Heart right ventricle (tissue), 16 donors: ENCODE measurements at places on chromosomes 7 and 10. TPM values are rescaled to one million over a fixed set of nuclear protein-coding genes. Genes with fewer than 3 reads are reported as not detected.

DNA sequence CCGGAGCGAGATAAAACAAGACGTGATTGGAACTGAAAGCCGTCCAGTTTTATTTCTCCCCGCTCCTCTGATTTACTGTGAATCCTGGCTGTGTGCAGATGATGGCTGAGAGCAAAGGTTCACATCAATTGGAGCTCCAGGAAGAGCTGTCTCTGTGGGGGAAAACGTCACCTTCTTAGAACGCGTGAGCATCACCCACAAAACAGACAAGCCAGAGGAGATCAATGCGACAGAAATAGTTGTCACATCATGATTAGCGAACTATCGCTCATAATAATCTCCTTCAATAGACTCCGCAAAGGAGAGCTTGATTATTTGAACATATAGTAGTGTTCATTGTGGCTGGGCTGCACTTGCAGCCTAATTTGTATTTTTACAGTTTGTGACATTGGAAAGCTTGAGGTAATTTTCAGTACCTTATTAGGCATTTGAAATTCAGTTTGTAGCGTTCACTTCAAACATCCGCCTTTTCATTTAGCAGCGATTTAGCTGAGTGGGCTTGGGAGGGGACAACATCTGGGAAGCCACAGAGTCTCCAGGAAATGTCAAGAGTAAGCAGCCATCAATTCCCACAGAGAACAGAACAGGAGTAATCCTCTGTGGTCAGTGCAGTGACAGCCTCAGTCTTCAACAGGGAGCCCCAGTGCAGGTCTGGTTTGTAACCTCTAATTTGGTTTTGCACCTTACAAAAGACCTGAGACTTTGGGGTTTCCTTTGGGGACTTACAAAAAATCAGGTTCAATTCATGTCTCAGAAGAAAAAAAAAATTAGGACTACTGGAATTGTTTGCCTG is 276.8 kb upstream of the PFKP start:
- no peak for DNase-seq

GRCh38 chr7:15620491-15621185 is 58.8 kb upstream of the AGMO start:
- DNase-seq, result no peak

DNA sequence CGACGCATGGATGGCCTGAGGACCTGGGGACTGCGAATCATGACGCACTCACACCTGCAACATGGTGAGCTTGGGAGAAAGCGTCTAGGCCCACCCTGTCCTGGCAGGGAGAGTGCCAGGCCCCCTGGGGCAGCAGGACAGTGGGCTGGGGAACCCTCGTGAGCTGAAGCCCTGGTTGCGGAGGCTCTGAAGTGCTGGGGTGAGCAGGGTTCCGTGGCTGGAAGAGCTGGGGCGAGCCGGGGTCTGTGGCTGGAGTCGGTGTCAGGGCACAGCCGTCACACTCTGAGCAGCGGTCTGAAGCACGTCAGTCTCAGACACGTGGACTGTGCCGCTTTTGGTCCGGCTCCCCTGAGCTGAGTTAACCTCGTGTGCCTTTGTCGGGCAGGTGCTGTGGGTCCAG is 4.7 kb downstream of the SUN1 start:
- DNase-seq, result no peak

DNA sequence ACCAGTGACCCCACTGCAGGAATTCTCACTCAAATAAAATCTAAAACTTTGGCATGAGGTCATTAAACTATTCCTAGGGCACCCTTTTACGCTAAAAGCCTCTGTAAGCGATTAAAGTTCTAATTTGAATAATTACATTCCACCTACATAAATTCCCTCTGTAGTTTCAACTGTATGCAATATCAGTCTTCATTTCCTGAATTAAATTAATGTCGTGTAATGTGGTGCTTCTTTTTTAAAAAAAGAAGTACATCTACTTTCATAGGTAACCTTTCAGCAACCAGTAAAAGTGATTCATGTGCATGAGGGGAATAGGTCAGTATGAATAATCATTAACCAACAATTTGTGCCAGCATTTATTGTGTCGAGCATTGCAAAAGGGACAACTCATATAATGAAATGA is 44.7 kb downstream of the IMMP2L start:
- DNase-seq, result no peak

- no peak for DNase-seq
Measured at GRCh38 chr7:77413128-77413527, 3.0 kb downstream of the GSAP start.

DNA sequence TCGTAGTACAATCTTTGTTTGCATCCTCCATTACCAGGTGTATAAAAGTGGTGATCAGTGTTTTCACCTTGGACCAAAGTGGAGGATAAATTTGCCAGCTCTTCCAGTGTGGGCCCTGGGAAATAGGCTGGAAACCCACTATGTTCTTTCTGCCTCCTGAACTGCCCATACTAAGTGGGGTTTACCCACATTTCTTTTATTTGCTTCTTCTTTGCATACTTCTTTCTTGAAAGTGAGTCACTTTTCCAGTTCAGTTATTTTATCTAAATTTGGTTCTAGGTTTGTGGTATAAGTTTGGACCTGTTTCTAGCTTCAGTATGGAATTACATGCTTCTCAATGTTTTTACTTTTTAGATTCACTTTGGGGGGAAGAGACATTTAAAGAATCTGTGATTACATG is 126.2 kb upstream of the ACBD5 start:
- DNase-seq, result no peak

DNA sequence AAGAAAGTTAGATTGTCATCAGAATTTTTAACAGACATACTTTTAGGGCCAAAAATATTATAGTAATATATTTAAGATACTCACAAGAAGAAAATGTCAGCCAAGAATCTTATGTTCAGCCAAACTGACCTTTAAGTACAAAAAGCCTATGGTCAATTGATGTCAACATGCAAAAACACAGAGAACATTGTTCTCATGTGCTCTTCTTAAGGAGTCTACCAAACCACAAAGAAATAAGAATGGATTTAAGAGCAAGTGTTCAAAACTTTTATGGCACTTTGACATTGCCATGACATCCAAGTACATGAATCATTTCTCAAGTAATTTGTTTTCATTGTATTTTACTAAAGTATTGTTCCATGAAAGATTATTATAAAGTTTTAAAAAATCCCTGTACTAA is 180.4 kb downstream of the TMEM26 start:
- DNase-seq, result no peak

GRCh38 chr7:67392596-67393438 is 396.2 kb downstream of the TYW1 start:
- no peak for DNase-seq

DNA sequence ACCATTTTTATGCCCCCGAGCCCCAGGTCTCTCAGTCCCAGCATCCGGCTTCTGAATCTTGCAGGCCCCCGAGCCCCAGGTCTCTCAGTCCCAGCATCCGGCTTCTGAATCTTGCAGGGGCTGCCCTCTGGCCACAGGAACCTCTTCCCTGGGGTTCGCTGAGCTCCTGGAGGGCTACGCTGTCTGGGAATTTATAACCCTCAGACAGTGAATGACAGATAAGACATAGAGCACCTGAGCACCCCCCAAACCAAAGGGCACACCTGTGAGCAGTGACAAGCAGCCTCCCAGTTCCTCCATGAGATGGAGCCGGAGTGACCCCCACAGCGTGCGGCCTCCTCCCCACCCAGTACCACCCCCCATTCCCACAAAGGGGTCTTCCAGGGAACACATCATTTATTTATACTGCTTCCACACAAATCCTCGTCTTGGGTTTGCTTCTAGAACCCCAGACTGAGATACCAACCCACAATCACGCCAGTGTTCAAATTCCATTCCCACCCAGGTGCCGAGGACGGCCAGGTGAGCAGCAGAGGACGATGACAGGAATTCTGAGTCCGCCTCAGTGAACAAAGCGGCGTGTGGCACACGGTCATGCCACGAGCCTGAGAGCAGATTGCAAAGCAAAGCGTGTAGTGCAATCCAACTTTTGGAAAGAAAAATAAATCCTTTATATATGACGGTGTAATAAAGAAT is 57.7 kb upstream of the FAM20C start:
- DNase-seq, result no peak

DNA sequence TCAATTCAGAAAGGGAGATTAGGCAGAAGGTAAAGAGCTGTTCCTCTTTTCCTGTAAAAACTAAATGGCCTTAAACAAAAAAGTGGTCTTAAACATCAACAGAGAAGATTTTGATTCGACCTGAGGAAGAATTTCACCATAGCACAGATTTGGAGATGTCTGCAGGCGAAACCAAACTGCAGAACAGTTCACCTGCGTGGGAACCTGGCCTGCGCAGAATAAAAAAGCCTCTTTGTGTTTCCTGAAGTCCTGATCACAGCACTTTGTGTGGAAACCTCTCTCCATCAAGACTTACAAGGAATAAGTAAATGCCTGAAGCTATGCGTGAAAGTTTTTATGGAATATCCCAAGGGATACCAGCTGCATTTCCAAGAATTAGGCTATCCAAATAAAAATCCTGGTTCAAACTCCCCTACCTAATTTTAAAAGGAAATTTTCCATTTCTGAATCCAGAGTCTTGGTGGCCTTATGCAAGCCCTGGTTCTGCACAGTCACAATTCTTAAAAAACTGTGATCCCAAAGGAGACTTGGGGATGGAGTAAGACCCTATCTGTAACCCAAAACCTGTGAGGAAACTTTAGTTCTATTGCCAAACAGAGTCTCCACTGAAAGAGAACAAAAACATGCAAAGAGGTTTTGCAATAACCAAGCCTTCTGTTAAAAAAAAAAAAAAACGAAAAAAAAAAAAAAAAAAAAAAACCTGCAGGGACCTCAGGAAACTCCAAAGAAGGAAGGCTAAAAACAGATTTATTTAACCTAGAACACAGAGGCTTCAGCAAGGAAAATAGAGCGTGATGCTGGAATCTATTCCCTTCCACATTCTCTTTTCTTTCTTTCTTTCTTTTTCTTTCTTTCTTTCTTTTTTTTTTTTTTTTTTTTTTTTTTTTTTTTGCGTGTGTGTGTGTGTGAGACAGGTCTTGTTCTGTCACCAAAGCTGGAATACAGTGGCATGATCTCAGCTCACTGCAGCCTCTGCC is 10.4 kb downstream of the CALML3 start:
- DNase-seq, result no peak

DNA sequence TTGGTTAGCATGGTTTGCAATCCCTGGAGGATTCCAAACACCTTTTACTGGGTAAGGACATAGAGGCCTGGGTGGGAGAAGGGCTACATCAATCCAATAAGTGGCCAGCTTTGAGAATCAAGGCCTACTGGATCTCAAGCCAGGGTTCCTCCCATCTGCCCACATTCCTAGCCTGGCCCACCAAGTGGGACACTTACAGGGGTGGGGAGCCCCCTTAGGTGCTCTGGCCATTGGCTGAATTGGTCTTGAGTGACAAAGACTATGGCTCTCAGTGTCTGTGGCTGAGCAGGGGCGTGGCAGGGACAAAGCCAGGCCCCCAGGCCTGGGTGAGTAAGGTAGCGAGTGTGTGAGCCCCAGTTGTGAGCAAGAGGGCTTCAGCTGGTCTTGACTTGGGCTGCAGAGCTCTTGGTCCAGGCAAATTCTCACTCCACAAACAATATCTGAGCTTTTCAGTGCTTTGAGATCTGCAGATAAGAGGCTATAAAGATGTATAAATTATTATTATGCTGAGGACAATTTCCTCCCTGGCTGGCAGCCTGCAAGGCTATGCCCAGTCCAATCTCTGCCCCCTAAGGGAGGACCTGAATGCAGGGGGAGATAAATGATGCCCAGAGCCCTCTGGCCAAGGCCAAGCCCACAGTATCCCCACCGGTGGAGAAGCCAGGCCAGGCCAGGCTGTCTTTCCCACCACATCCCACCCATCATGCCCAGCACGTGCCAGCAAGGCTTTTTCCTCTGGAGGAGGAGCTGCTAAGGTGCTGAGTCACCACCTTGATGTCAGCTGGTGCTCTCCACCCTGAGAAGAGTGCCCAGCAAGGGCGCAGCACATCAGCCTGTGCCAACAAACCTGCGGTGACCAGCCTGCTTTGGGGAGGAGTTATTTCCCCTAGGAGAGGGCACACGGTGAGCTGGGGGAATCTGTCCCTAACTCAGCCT is 80.7 kb upstream of the DUSP5 start:
- DNase-seq, result no peak

DNA sequence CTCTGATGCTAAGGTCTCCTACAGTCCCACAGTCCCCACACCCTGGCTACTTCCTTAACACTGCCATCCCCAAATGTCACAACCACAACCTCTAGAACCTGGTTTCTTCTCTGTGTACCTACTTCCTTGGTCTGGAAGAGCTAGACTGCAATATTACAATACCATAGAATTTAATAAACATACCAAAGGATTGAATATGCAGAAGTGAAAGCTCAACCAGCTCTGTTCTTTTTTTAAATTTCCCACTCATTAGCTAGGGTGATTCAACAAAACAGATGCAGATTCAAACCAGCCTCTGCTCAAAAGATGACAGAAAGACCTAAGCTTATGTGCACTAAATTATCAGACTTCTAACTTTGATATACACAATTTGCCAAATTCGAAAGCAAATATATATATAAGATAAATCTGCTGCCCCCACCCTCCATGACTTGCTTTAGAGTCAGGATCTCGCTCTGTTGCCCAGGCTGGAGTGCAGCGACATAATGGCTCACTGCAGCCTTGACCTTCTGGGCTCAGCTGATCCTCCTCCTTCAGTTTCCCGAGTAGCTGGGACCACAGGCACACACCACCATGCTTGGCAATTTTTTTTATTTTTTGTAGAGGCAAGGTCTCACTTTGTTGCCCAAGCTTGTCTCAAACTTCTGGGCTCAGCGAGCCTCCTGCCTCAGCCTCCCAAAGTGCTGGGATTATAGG is 212.6 kb downstream of the CHCHD3 start:
- no peak for DNase-seq

GRCh38 chr7:159049266-159050025 is 95.2 kb downstream of the VIPR2 start:
- DNase-seq, result no peak

GRCh38 chr10:132593389-132593788 is 55.8 kb downstream of the INPP5A start:
- DNase-seq, result no peak

DNA sequence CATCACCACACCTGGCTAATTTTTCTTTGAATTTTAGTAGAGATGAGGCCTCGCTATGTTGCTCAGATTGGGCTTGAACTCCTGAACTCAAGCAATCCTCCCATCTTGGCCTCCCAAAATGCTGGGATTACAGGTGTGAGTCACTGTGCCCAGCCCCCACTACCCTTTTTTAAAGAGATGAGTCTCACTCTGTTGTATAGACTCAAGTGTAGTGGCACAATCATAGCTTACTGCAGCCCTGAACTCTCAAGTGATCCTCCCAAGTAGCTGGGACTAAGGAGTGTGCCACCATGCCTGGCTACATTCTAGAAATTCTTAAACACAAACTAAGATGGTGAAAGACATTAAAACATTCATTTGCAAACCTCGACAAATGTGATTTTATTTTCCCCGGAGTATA is 12.6 kb downstream of the SYPL1 start:
- no peak for DNase-seq

GRCh38 chr7:73896454-73896853 is 35.5 kb downstream of the TMEM270 start:
- no peak for DNase-seq

AGR2 gene
- polyA plus RNA-seq, result not detected

OR6V1 gene
- not detected for polyA plus RNA-seq

DNAH11 gene
- polyA plus RNA-seq, result 0.37 TPM

MOGAT3 gene
- not detected for polyA plus RNA-seq
